ENCODE measurements at places on chromosomes 6 and 20.
A peak's percentile ranks its signal among the peaks of the same experiment; 100 is the strongest.

- peak; percentile 24 for DNase-seq
These were observed 28.5 kb downstream of the BCL2L1 start for GRCh38 chr20:31693987-31694661.

DNA sequence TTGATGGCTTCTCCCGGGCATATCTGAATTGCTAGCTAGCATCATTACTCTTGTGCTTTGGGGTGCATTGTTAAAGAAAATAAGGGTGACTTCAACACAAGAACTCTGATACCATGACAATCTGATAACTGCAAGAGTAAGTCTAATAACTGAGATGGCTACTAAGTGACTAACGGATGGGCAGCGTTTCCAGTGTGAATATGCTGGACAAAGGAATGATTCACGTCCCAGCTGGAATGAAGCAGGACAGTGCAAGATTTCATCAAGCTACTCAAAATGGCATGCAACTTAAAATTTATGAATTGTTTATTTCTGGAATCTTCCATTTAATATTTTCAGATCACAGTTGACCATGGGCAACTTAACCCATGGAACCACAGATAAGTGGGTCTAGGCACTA lies 31.7 kb downstream of the MOXD1 start:
- no peak for DNase-seq

- DNase-seq, result no peak
These were observed 28.6 kb downstream of the SPATA2 start for GRCh38 chr20:49886571-49887213.

DNA sequence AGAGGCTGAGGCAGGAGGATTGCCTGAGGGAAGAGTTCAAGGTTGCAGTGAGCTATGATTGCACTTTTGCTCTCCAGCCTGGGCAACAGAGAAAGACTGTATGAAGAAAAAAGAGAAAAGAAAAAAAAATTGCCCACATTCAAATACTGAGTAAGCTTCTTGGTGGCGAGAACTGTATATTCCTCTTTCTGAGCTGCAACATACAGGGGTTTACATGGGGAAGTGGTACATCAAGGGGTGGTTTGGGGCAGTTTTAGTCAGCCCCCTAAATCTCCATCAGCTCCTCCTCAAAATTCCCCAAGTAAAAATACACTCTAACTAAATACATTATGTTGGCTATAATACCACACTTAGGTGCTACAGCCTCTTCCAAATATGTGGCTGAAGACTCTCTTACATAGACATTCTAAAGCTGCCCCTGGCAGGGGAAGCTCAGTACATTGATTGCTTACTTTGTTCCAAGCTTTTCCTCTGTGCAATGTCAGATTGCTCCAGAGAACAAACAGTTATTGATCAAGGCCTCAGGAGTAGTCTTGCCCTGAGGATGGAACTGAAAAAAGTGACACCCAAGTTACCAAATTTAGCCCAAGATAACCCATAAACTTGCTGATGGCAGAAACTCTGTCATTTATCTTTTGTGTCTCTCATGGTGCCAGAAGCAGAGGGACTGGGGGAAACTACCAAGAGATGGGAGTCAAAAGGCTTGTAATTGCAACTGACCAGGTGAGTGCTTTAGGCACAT lies 107.4 kb upstream of the RIPOR2 start:
- DNase-seq, result no peak

- no peak for DNase-seq
These were observed 506.6 kb downstream of the RNF144B start for GRCh38 chr6:18893540-18894269.

- no peak for DNase-seq
These were observed 246.9 kb downstream of the SOX4 start for GRCh38 chr6:21840428-21840827.

GRCh38 chr6:12909833-12910232 lies 193.3 kb downstream of the PHACTR1 start:
- no peak for DNase-seq

GRCh38 chr6:46953921-46954320 lies 32.2 kb upstream of the ADGRF5 start:
- no peak for DNase-seq

GRCh38 chr6:4480788-4481735 lies 295.1 kb upstream of the CDYL start:
- no peak for DNase-seq

DNA sequence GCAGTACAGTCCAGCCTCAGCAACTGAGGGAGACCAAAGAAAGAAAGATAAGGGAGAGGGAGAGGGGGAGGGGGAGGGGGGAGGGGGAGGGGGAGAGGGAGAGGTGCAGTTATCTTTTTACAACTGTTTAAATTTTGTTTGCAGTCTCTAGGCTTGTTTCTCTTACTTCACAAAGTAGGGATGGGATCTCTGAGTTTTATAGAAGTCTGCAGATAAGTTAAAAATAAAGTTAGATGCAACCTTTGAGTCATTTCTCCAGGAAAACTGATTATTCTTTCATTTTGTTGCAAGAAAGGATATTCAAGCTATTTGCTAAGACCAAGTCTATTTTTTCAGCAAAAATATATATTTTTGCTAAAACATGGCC lies 487.3 kb downstream of the ADGRB3 start:
- DNase-seq, result no peak

- DNase-seq, result no peak
These were observed 13.7 kb downstream of the BPIFA1 start for GRCh38 chr20:33249456-33249855.

GRCh38 chr6:141580131-141580530 lies 552.6 kb upstream of the GJE1 start:
- DNase-seq, result no peak

DNA sequence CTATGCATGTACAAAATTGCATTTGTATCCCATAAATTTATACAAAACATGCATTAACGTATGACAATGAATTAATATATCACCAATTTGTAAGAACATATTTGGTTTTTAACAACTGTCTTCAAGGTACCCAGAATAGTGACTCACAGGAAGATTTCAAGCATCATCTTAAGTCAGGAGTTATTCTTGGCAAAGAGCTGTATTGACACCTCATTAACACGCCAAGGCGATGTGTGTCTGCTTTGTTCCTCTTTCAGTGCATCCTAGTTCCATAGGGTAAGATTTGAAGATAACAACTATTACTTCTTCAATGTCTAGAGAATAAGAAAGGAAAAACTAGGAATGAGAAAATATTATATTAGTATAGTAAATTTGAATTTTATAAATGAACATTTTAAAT lies 35.8 kb upstream of the TPD52L1 start:
- no peak for DNase-seq

DNA sequence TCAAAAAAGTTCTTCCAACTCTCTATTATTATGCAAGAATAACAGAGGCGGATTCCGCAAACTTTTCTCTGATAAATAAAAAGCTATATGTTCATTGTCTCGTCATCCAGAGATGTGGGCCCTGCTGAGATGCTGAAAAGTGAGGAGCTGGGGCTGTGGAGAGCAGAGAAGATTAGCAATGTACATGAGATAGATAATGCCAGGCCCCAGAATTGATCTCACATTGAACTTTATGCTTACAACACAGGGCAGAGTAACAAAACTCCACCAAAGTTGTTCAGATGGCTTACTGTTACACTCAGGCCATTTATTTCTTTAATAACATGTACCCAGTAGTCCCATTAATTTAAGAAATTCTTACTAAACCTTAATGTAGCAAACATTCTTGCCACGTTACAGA lies 32.7 kb upstream of the RIN2 start:
- DNase-seq, result no peak
